ENCODE measurements at places on chromosomes 7 and 10.

- DNase-seq, result no peak
Measured at GRCh38 chr10:116143673-116144222, 129.3 kb downstream of the GFRA1 start.

DNA sequence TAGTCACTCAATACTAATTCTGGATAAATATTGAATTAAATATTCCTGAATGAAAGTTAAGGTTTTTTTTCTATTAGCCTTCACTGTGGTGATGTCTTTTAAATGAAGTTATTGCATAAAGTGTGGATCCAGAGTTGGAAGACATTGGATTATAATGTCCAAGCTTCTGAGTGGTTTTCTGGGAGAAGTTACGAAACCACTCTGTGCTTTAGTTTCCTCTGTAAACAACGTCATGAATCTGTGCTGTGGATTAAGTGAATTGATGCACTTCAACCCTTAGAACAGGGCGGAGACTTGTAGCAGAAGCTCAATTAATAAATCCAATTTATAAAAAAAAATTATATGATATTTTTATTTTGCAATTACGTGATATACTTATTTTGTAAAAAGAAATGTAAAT lies 271.7 kb downstream of the BICC1 start:
- no peak for DNase-seq

- DNase-seq, result no peak
Measured at GRCh38 chr7:149353739-149354504, 91.9 kb downstream of the ZNF783 start.

GRCh38 chr7:5432691-5433090 lies 9.1 kb upstream of the TNRC18 start:
- DNase-seq, result no peak

- no peak for DNase-seq
Measured at GRCh38 chr10:63525021-63525420, 3.8 kb downstream of the REEP3 start.

- DNase-seq, result no peak
Measured at GRCh38 chr10:106652279-106652678, 512.2 kb downstream of the SORCS1 start.

- no peak for DNase-seq
Measured at GRCh38 chr10:128776673-128777252, 650.5 kb upstream of the MKI67 start.

DNA sequence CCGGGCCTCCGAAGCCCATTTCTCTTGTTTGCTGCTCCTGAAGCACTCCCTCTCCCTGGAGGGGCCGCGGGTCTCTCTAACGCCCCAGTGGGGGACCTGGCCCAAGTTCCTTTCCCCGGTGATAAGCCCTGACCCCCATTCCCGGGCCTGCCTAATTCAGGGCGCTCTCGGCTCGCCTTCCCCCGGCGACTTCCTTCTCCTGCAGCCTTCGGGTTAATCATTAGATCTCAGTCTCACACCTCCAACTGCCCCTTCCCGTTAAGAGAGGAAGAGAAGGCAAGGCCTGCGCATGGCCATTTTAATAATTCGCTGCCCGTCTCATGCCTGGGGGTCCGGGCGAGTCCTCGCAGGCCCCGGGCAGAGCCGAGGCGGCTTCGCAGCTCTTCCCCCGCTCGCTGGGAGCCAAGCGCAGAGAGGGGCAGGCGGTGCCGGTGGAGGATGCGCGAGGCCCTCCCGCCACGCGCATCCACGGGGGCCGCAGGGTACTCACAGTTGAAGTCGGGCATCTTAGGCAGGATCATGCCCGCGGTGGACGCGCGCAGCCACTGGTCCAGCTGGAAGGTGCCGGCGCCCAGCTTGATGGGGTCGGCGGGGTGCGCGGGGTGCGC lies 1.2 kb downstream of the MNX1 start:
- DNase-seq, result no peak

- no peak for DNase-seq
Measured at GRCh38 chr10:4688168-4688567, 137.8 kb upstream of the AKR1E2 start.

- no peak for DNase-seq
Measured at GRCh38 chr7:1123715-1124114, 35.8 kb downstream of the GPER1 start.

DNA sequence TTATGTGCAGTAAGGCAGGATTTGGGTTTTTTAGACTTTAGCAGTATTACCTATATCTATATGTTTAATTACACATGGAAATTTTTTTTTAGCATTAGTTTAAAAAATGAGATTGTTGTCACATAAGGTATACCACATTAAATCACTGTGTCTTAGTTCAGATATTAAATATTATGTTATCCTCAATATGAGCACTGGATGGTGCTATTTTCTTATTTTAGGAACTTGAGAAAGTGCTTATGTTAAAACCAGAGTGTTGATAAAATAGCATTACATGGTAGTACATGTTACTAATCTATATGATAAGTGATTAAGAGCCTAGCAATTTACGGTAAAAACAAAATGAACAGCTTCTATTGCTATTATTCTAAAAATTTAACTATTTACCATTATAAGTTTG lies 28.8 kb downstream of the MIOS start:
- no peak for DNase-seq

DNA sequence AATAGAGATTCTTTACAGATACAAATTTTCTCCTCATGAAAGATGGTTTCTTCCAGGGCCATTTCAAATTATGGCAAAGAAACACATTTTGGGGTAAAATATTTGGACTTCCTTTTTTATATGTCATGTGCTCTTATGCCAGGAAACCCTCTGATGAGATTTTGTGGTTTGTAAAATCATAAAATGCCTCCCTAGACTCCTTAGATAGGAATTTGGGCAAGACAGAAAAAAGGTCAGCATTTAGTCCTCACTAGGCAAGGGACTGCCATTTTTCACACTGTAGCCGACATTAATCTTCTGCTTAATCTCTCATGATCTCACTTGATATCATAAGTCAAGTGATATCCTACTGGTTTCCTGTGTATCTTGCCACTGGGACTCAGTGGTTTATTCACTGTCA lies 286.4 kb downstream of the ARHGAP12 start:
- DNase-seq, result no peak

- no peak for DNase-seq
Measured at GRCh38 chr10:79375321-79376077, 28.2 kb downstream of the PPIF start.

GRCh38 chr10:50651808-50652207 lies 28.1 kb upstream of the SGMS1 start:
- no peak for DNase-seq

Measured in stimulated activated CD8-positive, alpha-beta memory T cell treated with anti-CD3 and anti-CD28 coated beads, Interleukin-2, amount 100 ng/mL, for 48 hours (primary cell).